ENCODE measurements at places on chromosomes 7 and 10. TPM values are rescaled to one million over a fixed set of nuclear protein-coding genes. Genes with fewer than 3 reads are reported as not detected.
A peak's percentile ranks its signal among the peaks of the same experiment; 100 is the strongest.

BMPER gene
- total RNA-seq, result 6.7 TPM

CCM2 gene
- total RNA-seq, result 36.1 TPM

GRCh38 chr7:43584195-43584586, 1.3 kb downstream of the STK17A start:
- H3K27me3 ChIP-seq, result peaks cover 4% of the 10 kb centered on the region
- peaks cover 11% of the 10 kb centered on the region for H3K4me1 ChIP-seq
- peak overlapping the region; percentile 88 for H3K27ac ChIP-seq
- peak; percentile 53 for DNase-seq

DNA sequence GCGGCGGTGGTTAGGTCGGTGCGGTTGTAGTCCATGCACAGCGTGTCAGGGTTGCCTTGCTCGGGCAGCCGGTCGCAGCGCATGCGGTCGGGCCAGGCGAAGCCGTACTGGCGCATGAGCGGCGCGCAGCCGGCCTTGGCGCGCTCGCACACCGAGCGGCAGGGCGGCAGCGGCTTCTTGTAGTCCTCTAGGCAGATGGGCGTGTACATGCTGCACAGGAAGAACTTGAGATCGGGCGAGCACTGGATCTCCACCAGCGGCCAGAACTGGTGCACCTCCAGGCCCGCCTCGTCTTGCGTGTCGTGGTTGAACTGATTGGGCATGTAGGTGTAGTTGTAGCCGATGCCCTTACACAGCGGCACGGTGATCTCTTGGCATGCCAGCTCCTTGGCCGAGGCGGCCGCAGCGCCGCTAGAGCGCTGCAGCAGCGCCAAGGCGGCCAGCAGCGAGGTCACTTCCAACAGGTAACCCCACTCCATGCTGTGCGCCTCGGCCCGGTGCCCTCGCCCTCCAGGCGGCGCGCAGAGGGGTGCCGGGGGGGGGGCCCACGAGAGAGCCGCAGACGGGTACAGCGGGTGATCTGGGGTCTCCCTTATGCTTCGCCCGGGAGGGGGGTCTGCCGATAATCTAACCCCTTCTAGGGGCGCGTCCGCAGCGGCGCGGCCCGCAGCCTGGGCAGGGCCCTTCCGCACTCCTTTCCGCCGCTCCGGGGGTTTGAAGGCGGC, 983 bp downstream of the FZD8 start:
- peaks cover 2% of the 10 kb centered on the region for H3K27me3 ChIP-seq
- H3K27ac ChIP-seq, result no peak overlapping the region
- peak; percentile 80 for DNase-seq

DNA sequence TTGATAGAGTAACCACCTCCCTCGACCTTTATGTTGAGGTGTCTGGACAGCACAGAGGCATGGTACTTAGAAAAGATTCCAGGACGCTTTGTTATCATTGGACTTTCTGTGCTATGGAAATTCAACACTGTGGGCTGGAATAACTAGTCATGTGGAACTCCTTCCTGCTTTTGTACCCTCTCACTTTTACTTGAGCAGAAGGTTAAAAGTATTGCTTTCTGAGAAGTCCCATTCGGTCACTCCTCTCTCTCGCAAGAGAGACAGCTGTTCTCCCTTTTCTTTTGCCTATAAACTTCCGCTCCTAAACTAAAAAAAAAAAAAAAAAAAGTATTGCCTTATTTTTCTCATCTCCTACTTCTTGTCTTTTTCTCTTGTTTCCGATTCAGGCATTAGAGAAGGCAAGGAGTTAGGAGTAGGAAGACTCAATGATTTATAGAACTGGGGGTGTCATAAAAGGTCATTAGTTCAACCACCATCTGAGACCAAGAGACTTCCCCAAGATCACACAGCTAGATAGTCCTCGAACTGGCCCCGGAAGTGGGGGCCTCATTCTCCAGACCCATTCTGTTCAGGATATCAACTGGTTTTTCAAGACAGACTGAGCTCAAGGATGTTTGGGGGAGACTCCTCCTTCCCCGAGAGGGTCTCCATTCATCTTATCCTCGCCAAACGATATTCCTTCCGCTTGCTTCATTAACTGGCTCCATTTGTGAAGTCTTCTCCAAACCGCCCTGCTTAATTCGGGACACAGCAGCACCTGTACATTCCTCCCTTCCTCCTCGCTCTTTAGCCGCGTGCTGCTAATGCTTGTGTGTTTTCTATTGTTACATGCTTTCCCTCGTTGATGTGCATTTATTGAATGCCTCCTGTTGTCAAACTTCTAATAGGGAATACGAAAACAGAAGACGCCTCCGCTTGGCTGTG, 995 bp upstream of the INPP5F start:
- H3K36me3 ChIP-seq, result no peaks in the 10 kb centered on the region
- peak; percentile 70 for DNase-seq
- no peaks in the 10 kb centered on the region for H3K27me3 ChIP-seq
- H3K4me3 ChIP-seq, result peak overlapping the region; percentile 81

GRCh38 chr7:127514499-127514898, 70.9 kb downstream of the GCC1 start:
- H3K4me3 ChIP-seq, result no peak overlapping the region
- H3K27ac ChIP-seq, result no peak overlapping the region
- H3K36me3 ChIP-seq, result no peaks in the 10 kb centered on the region
- no peaks in the 10 kb centered on the region for H3K27me3 ChIP-seq
- DNase-seq, result peak; percentile 42

DNA sequence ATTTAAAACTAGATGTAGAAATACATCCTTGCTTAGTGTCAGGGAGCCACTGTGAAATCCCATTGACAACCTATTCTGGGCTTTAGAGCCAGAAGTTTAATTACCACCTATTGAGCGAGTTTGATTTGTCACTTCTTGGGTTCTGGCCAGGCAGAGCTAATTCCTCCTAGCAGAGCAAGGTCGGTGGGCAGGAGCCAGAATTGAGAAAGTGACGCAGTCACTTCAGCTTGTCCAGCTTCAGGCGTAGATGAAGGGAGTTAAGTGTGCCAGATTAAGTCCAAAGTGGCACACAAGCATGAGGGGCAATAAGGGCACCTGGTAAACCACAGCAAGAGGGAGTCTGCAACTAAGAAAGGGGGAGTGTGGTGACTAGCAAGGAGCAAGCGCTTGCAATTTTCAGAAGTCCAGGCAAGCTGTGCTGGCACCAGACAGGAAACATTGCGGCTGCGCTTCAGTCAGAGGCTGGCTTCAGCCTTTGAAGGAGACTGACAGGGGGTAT, 119.4 kb downstream of the ST7 start:
- H3K36me3 ChIP-seq, result no peaks in the 10 kb centered on the region
- H3K27ac ChIP-seq, result peak overlapping the region; percentile 65
- H3K4me3 ChIP-seq, result no peak overlapping the region
- H3K4me1 ChIP-seq, result peaks cover 16% of the 10 kb centered on the region

- no peak overlapping the region for H3K4me3 ChIP-seq
- DNase-seq, result peak; percentile 68
- peak overlapping the region; percentile 24 for H3K27ac ChIP-seq
These were observed 190.9 kb downstream of the BMPER start for GRCh38 chr7:34096198-34096651.
